HT-29 (cell line): ENCODE measurements at places on chromosomes 1 and 21. TPM values are rescaled to one million over a fixed set of nuclear protein-coding genes. Genes with fewer than 3 reads are reported as not detected.
A peak's percentile ranks its signal among the peaks of the same experiment; 100 is the strongest.

DNA sequence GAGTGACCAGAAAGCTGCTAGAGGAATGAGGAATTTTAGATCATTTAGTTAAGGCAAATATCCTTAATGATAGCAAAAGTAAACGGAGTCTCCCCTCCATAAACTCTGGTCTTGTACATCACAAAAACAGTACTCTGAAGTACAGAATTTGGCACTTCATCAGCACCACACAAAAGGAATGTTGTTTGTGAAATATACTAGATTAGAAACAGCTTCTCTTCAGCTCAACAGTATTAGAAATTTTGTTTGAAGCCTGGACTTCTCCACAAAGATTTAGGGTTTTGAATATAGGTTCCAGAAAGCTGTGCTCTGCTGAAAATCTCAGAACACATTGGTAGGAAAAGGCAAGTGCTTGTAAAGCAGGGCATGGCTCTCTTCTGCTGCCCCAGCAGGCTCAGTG is 135.1 kb upstream of the PTGFR start:
- no peak for DNase-seq

DNA sequence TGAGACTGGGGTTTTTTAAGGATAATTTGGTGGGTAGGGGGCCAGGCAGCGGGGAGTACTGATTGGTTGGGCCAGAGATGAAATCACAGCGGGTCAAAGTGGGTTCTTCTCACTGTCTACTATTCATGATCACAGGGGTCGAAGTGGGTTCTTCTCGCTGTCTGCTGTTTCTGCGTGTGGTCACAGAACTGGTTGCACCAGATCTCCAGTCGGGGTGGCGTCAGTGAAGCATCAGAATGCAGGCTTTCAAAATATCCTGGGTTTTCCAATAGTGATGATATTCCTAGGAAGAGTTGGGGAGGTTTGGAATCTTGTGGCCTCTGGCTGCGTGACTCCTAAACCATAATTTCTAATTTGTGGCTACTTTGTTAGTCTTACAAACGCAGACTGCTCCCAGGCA is 45.1 kb downstream of the TRPM2 start:
- DNase-seq = peak; percentile 58

GRCh38 chr1:171107262-171107940 is 16.7 kb downstream of the FMO3 start:
- DNase-seq = no peak

GRCh38 chr1:231918239-231919015 is 291.8 kb downstream of the DISC1 start:
- no peak for DNase-seq

DNA sequence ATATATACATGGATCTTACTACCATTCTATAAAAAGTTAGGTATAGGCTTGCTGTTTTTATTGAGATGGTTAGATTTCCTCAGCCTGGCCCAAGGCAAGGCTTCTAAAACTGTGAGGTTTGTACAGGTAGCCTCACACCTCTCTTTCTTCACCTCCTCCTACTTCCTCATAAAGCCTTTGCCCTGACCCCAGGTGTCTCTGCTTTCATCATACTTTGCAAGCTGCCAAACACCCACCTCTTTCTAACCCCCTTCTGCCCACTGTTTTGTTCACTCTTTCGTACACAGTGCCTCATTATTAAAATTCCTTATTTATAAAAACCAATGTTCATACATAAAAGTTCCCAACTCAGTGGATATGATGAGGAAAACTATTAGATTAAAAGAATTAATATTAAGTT is 31.4 kb upstream of the SOAT1 start:
- DNase-seq = no peak

DNA sequence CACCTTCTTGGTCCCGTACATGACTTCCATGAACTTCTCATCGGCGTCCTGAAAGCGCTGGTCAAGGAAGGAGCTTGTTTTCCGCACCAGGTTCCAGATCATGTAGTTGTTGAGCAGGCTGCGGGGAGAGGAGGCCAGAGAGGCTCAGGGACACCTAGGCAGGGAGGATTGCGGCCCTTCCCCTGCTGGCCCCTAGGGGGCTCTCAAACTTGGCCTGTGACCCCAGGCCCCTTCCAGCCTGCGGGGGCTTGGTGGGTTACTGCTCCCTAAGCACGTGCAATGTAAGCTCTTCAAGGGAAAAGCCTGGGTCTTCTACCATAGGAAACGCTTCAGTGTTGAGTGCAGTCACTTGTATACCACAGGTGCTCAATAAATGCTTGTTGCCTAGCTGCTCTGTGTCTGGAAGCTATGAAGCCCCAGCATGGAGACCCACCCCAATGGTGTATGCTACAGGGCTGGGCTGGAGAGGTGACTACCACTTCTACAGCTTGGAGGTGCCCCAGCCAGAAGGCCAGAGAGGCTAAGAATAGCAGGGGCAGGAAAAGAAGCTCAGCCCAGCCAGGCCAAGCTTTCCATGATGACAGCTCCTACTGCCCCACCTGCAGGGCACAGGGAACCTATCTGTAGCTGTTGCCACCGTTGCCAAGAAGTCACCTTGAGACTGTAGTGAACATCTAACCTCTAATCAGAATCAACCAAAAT is 45.1 kb downstream of the ECE1 start:
- DNase-seq = no peak

DNA sequence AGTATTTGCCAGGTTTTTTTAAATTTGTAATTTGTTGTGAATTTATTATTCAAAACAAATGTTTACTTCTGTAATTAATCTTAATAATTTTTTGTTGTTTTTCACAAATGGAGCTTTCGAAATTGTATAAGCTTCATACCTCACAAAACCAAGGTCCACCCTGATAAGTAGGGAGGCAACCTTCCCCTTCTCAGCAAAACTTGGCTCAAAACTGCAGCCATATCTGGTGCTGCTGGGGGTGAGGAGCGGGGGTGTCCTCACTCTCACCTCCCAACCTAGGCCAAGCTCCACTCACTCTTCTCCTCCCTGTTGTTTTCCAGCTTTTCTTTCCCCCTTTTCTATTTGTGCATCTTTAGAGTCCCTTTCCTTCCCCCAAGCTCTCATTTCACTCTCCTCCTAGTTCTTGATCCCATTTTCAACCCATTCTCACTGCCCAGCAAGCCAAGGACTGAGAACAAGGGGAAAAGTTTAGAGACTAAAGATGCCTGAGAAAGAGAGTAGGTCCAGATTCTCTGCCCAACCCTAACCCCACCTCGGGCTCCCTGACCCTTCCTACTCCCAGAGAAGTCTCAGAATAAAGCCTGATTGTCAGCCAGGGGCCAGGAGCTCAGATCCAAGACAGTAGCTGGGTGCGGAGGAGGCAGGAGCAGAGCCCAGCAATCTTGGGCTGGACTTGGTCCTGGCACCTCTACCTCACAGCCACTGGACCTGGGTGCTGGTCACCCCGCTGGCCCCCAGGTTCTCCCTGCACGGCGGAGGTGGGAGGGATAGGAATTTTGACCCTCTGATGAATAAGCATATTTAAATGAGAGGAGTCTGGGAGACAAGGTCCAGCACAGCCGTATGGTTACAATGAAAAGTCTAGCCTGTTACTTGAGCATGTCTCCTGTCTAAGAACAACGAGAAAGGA is 8.3 kb upstream of the CFAP45 start:
- peak; percentile 1 for DNase-seq

GRCh38 chr1:107787299-107787698 is 177.7 kb downstream of the VAV3 start:
- DNase-seq = no peak

Gene CHIA
- total RNA-seq = not detected in 2 replicates

- no peak for DNase-seq
These were observed 83.6 kb downstream of the IER5 start for GRCh38 chr1:181172082-181172481.

GRCh38 chr1:215106067-215106466 is 23.5 kb downstream of the KCNK2 start:
- no peak for DNase-seq

Gene CD1D
- not detected in 2 replicates for total RNA-seq

Gene NOS1AP
- 2.3 and 9.0 TPM in 2 replicates for total RNA-seq

GRCh38 chr1:153540394-153541361 is at the start of gene S100A5:
Gene S100A5, minus strand, starts transcription at chr1:153540934. Its CDS starts 743 bp downstream, at chr1:153540191.
- DNase-seq = peak; percentile 73
